ENCODE measurements at places on chromosomes 7 and 10.
A peak's percentile ranks its signal among the peaks of the same experiment; 100 is the strongest.

GRCh38 chr7:18572885-18573284 lies 77.3 kb downstream of the HDAC9 start:
- no peak for DNase-seq

GRCh38 chr7:158934628-158935027 lies 78.3 kb downstream of the DYNC2I1 start:
- no peak for DNase-seq

DNA sequence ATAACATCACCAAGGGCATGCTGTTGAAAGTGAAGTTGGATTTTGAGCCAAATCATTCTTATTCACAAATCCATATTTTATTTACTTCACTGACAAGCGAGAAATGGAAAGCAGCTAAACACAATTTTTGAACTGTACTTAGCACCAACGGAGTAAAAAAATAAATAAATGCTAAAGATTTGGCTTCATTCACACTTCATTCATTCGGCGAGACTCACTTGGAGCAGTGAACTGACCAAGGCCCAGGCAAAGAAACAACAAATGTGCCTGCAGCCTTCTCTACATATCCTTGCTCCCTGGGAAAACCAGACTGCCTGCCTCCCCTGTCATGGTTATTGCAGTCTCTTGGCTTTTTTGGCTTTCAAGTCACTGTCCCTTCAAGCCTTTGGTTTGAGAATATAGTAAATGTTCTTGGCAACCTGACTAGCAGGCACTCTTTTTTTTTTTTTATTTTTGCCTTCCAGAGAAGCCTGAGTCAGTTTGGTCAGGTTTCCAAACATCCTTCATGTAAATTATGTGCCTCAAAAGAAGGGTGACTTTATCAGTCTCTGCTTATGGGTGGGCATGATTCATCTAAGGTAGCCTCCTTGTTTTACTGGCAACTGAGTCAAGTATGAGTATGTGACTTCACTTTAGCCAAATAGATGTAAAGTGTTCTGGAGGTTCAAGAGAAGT lies 177.6 kb upstream of the MEOX2 start:
- no peak for DNase-seq

DNA sequence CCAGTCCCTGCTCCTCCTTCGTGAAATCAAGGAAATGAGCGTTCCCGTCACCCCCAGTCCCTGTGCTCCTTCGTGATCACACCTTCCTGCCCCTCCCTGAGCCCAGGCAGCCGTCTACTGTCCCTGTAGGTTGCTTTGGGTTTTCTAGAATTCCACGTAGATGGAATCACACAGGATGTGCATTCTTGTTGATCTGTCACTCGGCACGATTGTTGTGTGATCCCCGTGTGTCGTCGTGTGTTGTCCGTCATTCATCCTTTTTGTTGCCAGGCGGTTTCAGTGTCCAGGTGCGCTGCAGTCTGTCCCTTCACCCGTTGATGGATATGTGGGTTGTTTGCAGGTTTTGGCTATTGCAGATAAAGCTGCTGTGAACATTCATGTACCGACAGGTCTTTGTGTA lies 9.4 kb downstream of the MTG1 start:
- DNase-seq: no peak

GRCh38 chr10:24502006-24502405 lies 221.7 kb downstream of the ARHGAP21 start:
- DNase-seq: no peak

GRCh38 chr10:93807371-93807770 lies 49.6 kb downstream of the LGI1 start:
- DNase-seq: no peak

DNA sequence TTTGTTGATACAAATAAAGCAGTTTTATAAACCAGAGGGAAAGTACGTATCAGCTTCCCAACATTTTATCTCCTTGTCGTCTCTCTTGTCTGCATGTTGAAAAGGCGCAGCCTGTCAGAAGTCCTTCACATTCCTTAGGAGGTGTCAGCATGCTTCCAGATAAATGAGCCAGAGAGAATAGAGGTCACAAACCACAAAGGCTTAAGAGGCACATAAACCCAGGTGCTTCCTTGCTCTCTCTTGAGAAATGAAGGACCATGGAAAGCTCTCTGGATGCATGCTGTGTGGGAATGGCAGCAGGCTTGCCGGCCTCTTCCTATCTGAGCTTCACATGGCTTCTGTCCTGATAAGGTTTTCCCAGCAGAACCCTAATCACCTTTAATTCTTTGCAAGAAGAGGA lies 448.5 kb downstream of the XPNPEP1 start:
- no peak for DNase-seq

GRCh38 chr7:156074982-156075615 lies 262.8 kb upstream of the SHH start:
- no peak for DNase-seq

DNA sequence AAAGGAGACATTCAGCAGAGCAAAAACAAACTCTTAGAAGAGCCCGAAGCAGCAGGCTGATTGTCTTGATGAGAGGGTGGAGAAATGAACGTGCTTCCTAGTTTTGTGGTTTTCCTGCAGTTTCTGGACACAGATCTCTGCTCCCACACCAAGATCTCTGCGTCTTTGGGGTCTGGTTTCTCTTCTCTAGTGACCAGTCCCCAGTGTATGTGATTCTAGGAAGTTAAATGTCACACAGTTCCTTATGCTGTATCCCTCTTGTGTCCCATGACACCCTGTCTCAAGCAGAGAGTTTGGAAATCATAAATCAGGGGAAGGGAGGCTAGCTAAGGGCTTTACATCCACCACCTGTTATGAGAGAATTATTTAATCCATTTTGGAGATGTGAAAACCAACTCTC lies 55.4 kb upstream of the KLF14 start:
- DNase-seq: no peak

GRCh38 chr10:121627876-121628581 lies 29.8 kb upstream of the FGFR2 start:
- no peak for DNase-seq

DNA sequence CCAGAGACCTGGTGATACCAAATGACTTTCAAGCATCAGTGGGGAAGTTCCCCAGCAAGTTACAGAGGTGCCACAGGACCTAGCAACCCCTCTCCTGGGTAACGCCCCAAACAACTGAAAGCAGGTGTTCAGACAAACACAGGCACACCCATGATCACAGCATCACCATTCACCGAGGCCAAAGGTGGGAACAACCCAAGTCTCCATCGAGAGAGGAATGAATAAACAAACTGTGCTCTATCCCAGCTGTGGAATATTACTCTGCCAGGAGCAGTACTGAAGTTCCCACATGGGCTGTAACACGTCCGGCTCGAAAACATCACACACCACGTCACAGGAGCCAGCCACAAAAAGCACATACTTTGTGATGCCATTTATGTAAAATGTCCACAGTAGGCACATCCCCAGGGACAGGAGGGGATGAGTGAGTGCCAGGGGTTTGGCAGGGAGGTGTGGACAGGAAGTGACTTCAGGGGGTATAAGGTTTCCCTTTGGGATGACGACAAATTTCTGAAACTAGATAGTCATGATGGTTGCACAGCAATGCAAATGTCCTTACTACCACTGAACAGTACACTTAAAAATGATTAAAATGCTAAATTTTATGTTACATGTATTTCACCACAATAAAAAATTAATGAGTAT lies 222.8 kb downstream of the TNS3 start:
- DNase-seq: no peak

DNA sequence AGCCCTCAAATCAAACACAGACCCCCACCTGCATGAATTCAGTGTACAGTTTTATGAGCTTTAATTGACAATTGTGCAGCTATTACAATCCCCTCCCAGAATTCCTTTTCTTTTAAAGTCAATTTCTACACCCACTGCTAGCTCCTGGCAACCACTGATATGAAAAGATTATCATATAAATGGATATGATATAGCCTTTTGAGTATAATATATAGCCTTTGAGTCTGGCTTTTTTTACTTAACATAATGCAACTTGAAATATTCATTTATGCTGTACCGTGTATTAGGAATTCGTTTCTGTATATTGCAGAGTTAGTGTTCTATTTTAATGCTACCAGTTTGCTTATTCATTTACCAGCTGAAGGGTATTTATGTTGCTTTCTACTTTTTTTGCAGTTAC lies 127.7 kb downstream of the CCSER2 start:
- no peak for DNase-seq

DNA sequence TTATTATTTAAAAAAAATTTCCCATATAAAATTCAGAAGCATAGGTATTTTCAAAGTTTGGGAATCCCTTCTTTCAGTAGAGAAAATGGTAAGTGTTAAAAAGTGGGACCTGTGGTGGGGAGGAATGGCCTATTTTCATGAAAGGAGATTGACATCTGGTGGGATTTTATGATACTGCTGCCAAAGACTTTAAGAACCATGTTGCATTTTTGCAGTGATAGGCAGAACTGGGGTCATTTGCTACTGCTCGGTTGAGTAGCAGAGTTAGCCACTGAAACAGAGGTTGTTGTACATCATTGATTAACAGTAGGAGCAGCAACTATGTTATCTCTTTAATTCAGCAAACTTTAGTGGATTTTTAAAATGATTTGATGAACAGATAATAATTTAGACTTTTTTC lies 4.4 kb downstream of the BICC1 start:
- DNase-seq: no peak

- DNase-seq: no peak
Measured at GRCh38 chr10:47334466-47335295, 12.4 kb downstream of the GDF2 start.

- DNase-seq: peak; percentile 41
Measured at GRCh38 chr10:72088889-72089575, 681 bp upstream of the SPOCK2 start.

DNA sequence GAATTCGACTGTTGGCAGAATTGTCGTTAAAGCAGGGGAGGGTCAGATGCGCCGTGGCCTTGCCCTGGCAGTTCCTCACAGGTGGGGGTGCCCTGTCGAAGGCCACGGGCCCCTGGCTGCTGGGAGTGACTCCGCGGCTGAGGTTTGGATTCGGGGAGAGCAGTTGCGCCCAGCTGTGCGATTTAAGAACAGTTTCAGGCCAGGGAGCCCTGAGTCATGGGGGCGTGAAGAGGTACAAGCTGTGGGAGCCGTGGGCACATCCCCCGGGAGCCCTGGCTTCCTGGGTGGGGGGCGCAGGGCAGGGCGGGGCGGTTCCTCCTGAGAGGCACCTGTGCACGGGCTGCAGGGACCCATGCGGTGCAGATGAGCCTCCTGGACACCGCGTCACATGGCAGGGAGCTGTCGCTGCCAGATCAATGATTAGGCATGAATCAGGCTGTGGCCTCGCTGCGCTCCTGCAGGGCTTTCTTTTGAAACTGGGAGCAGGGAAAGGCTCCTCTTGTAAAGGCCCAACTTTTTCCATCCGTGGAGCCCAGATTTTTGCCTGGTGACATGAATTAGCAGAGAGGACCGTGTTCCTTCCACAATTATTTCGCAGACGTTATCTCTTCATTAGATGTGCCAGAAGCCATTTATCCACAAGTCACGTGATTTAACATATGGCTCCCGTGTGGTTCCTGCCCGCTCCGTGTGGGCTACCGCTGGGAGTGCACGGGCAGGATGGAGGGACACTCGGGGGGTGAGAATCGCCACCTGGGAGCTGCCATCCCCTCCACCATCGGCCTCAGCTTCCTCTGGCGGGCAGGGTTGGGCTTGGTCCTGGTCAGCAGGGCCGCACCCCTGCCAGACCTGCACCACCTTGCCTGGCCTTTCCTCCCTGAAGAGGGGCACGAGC lies 918 bp downstream of the PWWP2B start:
- DNase-seq: no peak

GRCh38 chr7:151705636-151706276 lies 171.2 kb downstream of the PRKAG2 start:
- DNase-seq: no peak

- no peak for DNase-seq
Measured at GRCh38 chr7:121075952-121076349, 87.4 kb downstream of the CPED1 start.

DNA sequence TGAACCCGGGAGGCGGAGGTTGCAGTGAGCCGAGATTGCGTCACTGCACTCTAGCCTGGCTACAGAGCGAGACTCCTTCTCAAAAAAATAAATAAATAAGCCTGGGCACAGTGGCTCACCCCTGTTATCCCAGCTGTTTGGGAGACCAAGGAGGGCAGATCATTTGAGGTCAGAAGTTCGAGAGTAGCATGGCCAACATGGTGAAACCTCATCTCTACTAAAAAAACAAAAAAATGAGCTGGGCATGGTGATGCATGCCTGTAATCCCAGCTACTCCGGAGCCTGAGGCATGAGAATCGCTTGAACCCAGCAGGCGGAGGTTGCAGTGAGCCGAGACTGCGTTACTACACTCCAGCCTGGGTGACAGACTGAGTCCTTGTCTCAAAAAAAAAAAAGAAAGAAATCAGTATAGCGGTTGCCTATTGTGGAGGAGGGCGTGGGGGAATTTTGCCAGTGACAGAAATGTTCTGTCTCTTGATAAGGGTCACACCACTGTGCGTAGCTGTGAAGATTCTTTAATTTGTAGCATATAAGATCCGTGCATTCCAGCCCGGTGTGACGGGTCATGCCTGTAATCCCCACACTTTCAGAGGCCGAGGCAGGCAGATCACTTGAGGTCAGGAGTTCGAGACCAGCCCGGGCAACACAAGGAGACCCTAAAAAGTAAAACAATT lies 17.9 kb upstream of the EIF3B start:
- DNase-seq: no peak

DNA sequence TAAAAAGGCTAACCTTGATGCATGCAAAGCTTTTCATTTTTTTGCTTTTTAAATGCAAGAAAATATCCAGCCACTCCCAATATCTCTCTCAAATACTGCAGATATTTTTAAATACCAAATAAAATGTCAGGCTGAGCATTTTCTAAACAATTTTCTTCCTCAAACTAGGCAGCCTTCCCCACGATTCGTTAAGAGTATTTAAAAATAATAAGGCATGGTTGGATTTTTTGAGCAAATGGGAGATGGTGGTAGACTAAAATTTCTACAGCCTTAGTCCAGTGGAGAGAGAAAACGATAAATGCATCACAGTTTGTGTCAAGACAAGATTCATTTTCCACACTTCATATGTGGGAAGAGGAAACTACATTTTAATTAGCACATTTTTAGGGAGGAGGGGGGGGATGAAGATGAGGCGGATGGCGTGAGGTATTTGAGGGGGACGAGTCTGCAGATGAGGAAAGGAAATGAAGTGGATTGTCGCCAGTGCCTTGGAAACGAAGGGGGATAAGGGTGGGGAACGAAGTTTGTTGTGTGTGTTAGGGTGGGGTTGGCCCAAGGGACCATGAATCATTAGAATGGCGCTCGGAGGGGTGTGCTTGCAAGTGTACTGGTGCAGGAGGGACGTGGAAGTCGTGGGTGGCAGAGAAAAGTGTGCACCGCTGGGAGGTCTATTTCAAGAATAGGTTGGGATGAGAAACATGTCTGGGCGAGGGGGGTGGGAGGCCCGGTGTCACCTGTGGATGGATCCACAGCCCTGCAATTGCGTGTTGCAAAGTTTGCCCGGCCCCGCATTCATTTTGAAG lies 1.2 kb upstream of the ADD3 start:
- DNase-seq: no peak

GRCh38 chr7:47191876-47192291 lies 390.0 kb downstream of the TNS3 start:
- DNase-seq: no peak

- DNase-seq: no peak
Measured at GRCh38 chr7:106553446-106553836, 107.5 kb downstream of the CCDC71L start.

DNA sequence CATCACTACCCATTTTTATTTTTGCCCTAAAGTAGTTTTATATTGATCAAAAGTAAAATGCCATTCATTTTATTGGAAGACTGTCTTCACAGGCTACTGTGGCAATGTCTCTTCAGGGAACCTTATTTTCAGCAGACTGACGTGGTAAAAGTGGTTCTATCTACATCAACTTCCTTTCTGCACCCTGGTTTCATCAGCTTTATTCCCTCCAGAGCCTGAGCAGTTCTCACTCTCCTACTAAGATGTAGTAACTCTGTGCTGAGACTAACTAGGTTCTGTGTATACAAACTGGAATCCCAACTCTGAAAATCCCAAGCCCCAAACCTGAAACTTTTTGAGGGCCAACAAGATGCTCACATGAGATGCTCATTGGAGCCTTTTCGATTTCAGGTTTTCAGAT lies 155.3 kb downstream of the SFMBT2 start:
- DNase-seq: no peak

Data from HL-60 (cell line).